Fibroblast of lung (primary cell): ENCODE measurements at places on chromosomes 7 and 10. TPM values are rescaled to one million over a fixed set of nuclear protein-coding genes. Genes with fewer than 3 reads are reported as not detected.

HTR5A gene
- total RNA-seq, result not detected in 2 replicates

INSIG1 gene
- 193 and 353 TPM in 2 replicates for total RNA-seq

CLIP2 gene
- total RNA-seq, result 58.3 and 77.8 TPM in 2 replicates

ECD gene
- 18.2 and 22.0 TPM in 2 replicates for total RNA-seq

ZNF488 gene
- under 0.01 TPM in 1 of 2 replicates, not detected in the other for total RNA-seq

AKR1C1 gene
- 72.2 and 154 TPM in 2 replicates for total RNA-seq

LLCFC1 gene
- total RNA-seq, result not detected in 2 replicates

CCZ1 gene
- total RNA-seq, result 35.7 and 41.8 TPM in 2 replicates

OR6B1 gene
- not detected in 2 replicates for total RNA-seq

FAM180A gene
- 24.4 and 38.5 TPM in 2 replicates for total RNA-seq

FIS1 gene
- total RNA-seq, result 148 and 169 TPM in 2 replicates

- no peak for DNase-seq
These were observed 239.6 kb downstream of the PRKG1 start for GRCh38 chr10:51313773-51314478.

DNA sequence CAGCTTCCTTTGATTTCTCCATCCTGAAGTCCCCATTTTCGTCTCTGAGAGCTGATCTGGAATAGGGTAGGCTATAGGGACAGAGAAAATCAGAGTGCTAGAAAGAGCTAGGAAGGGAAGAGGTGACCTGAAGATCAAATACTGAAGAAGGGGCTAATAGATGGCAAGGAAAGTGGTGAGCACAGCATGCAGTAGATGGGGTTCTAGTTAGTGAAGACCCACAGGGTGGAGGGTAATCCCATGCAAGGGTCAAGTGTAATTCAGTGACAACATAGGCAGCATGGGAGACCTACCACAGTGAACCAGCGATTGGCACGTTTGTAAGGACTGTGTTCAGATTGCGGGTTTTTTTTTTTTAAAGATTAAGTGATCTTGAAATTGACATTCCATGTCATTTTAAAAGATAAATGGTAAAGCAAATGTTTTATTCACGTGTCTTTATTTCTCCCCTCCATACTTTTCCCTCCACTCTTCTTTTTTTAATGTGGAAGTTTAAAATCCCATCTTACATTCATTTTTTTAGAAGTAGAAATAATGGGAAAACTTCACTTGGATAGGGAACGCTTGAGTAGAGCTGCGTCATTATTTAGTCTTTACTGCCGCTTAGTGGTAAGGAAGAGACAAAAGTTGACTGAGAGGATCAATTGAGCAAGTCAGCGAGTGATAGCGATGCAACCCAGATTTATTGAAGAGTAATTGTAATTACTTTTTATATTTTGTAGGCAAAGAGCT lies 21.0 kb upstream of the ABI1 start:
- peak; percentile 82 for DNase-seq

- no peak for DNase-seq
These were observed 9.2 kb downstream of the IKZF5 start for GRCh38 chr10:122999347-122999746.

DNA sequence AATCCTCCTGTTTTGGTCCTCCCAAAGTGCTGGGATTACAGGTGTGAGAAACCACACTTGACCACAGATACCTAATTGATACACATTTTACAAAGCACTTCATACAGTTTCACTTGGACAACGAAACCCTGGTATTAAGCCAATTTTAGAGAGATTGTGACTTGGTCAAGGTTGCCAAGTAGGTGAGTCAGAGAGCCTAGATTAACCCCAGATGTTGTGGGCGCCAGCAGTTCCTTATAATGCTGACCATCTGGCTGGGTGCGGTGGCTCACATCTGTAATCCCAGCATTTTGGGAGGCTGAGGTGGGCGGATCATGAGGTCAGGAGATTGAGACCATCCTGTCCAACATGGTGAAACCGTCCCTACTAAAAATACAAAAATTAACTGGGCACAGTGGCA lies 4.9 kb upstream of the PHKG1 start:
- DNase-seq, result peak; percentile 80

GRCh38 chr7:91292506-91292905 lies 28.3 kb downstream of the FZD1 start:
- no peak for DNase-seq

- no peak for DNase-seq
These were observed 72.8 kb upstream of the ZNF479 start for GRCh38 chr7:57205000-57205399.

DNA sequence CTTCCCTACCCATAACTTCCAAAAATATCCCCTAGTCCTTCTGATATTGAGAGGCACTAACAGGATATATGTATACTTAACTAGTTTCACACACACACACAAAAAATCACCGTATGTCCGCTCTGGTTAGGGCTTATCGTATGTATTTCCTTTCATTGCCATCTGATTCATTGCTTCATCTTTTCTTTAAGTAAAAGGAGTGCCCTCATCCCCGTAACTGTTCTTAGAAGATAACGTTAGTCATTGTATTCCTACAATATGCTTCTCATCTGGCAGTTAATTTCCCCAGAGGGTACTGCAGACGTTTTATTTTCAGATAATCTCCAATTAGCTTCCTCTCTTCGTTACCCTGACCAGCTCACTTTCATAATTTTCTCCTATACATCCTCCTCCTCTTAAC lies 37.3 kb downstream of the NRCAM start:
- DNase-seq, result no peak

GRCh38 chr7:139784648-139785047 lies 6.8 kb upstream of the HIPK2 start:
- no peak for DNase-seq

DNA sequence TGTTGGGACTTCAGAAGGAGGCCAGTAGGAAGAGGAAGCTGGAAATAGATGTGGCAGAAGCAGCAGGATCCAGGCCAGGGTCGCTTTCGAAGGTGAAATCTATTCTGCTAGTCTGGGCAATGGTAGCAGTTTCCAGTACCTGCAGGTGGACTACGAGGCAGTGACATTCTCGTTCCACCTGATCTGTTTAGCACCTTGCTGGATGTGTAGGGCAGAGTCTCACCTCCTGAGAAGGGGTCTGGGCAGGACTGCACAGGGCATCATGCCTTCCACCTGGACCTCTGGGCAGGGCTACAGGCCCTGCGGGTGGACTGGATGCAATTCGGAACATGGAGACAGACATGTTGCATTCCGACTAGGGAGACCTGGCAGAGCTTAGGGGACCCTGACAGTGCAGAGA lies 254.8 kb upstream of the ZNF32 start:
- DNase-seq, result no peak

GRCh38 chr10:21668831-21669230 lies 134.8 kb downstream of the MLLT10 start:
- no peak for DNase-seq

- DNase-seq, result peak; percentile 51
These were observed 31.9 kb downstream of the PIP4K2A start for GRCh38 chr10:22682237-22683139.

DNA sequence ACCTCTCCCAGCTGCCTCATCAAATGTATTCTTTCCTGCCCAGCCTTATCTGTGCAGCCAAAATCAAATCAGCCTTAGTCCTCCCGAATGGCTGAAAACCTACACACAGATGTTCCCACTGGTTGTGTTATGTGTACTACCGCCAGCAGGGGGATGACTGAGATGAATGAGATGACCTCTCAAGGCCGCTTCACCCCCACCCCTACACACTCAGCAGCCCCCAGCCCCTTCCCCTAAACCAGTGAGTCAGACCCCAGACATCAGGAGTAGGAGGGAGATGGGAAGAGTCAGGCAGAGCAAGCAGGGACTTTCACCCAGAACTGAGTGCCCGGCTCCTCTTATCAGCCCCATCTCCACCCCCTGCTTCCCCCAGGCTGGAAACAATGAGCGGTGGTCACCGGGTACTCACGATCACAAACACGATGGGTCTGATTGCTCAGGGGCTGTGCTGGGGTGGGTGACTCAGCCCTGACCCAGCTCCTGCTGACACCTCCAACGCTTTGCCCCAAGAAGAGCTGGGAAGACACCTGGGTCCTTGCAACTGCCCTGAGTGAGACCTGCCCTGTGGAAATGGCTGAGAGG lies 6.5 kb upstream of the C10orf105 start:
- peak; percentile 23 for DNase-seq

DNA sequence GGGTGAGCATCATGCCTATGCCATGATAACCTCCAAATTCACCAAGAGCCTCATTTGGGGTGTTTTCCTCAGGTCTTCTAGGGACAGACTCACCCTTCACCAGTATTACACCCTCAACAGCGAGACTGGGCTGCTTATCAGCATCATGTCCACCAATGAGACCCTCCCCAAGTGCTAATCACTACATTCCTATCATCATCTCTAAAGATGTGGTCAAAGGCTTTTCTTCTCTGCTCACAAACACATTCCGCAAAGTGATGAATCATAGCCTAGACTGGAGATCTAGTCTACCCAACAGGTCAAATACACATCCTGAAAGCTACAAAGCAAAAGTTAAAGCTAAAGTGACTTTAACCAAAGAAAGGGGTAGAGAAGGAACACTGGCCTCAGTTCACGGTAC lies 75.3 kb upstream of the C7orf33 start:
- peak; percentile 46 for DNase-seq

DNA sequence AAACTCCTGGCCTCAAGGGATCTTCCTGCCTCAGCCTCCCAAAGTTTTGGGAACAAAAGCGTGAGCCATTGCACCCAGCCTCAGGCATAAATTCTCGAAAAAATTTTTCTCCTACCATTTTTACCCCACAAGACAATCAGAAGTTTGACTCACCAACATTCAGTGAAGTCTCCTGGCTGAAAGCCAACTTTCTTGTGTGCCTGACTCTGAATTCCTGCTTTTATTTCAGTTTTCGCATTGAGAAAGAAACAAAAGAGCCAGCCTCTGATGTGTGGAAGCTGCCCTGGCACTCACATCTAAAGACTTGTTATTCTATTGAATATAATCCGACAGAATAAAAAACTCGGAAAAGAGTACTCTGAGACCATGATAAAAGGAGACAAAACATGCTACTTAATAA lies 402.9 kb downstream of the MAGI2 start:
- DNase-seq, result peak; percentile 75

DNA sequence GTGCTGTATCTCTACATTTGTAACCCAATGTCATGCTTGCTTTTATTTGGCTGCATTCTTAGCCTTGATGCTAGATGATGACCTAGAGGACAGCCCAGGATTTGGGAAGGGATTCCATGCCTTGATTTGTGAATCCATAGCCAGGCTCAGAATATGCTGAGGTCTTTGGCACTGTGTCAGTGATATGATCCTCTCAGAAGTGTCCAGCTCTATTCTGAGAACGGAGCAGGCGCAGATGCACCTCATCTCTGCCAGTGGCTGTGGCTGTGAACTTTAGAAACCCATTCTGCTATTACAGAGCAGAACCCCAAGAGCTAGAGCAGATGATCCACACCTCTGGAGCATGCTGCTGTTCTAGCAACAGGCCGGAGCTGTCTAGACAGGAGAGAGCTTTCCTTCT lies 212.8 kb downstream of the TRIL start:
- DNase-seq, result no peak

GRCh38 chr10:120793088-120793487 lies 58.1 kb upstream of the WDR11 start:
- DNase-seq, result no peak

GRCh38 chr7:12625836-12626235 lies 55.3 kb downstream of the SCIN start:
- no peak for DNase-seq

- DNase-seq, result peak; percentile 30
These were observed 136.2 kb upstream of the NRBF2 start for GRCh38 chr10:62996925-62997324.

GRCh38 chr7:48084727-48085432 lies 4.2 kb upstream of the UPP1 start:
- peak; percentile 99 for DNase-seq

DNA sequence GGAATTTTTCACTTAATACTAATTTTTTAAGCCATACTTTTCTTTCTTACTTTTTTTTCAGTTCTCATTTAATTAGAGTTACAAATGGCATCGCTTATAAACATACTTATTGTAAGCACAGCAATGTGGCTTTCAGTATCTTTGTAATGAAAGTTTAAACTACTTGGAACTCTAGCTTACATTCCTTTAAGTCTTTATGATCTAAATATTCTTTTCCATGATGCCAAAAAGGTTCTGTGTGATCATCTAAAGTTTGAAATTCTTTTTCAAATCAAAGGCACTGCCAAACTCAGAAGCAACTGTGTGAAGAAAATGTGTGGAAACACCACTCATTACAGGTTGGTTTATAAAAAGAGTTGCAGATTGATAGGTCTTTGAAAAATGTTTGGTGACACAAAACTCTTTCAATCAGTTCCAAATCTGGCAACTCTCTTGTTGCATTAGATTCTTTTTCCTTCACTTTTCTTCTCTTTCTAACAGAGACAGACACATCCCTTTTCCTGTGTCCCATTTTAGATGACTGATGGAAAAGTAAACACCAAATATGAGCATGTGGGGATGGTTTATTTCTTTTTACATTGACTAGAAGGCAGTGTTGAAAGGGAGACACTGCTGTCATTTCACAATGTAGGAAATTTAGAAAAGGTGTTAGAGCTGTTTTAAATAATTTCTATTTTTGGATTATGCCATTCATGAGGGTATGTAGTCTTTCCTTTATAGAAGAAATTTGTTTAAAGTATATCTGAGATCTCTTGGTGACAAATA lies 392.3 kb downstream of the SUGCT start:
- DNase-seq, result no peak

- DNase-seq, result peak; percentile 32
These were observed 158.0 kb downstream of the HDAC9 start for GRCh38 chr7:18653381-18654155.

DNA sequence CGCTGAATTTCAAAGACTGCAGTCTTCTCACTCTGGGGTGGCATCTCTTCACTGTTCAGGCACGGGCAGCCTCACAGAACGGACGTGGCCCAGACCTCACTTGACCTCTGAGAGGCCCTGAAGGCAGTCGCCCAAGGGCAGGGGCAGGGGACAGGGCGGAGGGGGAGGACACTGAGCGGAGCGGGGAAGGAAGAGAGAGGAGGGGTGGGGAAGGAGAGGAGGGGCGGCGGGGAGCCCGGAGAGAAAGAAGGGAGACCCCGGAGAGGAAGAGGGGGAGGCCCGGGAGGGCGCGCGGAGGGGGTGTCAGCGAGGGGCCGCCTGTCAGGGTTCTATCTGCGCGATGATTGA lies 58.7 kb upstream of the COMTD1 start:
- DNase-seq, result peak; percentile 42

DNA sequence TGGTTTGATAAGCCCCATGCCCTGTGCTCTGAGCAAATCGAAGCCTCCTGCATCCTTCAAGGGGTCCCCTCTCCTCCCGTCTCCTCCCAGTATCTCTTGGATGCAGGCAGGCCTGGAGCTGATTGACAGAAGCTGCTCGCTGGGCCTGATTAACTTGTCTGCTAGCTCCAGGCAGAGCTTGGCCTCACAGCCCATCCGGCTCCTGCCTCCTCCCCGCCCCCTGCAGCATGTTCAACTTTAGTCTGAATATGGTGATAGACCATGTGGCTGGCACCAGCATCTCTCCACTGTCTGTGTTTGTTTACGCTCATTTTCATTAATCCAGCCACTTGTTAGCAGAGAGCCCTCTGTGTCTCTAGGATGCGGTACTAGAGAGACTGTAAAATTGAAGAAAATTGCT lies 432.2 kb downstream of the DPP6 start:
- no peak for DNase-seq

DNA sequence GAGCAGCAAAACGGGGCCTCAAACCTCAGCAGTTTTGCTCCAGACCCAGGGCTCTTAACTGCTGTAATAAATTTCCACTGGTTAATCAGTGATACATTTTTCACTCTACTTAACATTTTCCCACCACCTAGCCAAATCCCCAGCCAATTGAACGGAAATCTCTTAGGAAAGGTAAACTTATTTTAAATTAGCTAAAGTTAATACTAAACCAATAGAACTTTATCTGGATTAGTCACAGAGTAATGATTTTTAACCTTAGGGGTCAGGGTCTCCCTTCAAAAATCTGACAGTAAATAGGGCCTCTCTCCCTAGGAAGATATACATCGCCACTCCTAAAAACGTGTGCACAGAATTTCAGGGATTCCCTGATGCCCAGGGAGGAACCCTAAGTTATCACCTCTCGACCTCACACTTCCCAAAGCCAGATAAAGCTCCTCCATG lies 87.4 kb upstream of the KMT2E start:
- DNase-seq, result no peak
